Body of pancreas (tissue), 4 donors: ENCODE measurements at places on chromosomes 11 and 22.

- peak; percentile 64 for DNase-seq
These were observed 1.6 kb downstream of the NCAM1 start for GRCh38 chr11:112962579-112963367.

GRCh38 chr22:48306284-48306683 lies 1521.4 kb downstream of the BRD1 start:
- no peak for DNase-seq

- DNase-seq: no peak
These were observed 532.9 kb upstream of the B3GAT1 start for GRCh38 chr11:134944986-134945385.

- no peak for DNase-seq
These were observed 48.9 kb downstream of the FAR1 start for GRCh38 chr11:13717331-13717730.

- no peak for DNase-seq
These were observed 30.7 kb downstream of the BUD13 start for GRCh38 chr11:116742104-116742503.

- peak; percentile 5 for DNase-seq
These were observed 48.6 kb downstream of the ZNRF3 start for GRCh38 chr22:28931844-28932567.

GRCh38 chr22:39144101-39144767 lies 8.2 kb downstream of the CBX7 start:
- peak; percentile 40 for DNase-seq

GRCh38 chr11:1854132-1854948 lies 1.5 kb downstream of the LSP1 start:
- DNase-seq: no peak

GRCh38 chr11:43541993-43542392 lies 138.5 kb upstream of the HSD17B12 start:
- DNase-seq: no peak

DNA sequence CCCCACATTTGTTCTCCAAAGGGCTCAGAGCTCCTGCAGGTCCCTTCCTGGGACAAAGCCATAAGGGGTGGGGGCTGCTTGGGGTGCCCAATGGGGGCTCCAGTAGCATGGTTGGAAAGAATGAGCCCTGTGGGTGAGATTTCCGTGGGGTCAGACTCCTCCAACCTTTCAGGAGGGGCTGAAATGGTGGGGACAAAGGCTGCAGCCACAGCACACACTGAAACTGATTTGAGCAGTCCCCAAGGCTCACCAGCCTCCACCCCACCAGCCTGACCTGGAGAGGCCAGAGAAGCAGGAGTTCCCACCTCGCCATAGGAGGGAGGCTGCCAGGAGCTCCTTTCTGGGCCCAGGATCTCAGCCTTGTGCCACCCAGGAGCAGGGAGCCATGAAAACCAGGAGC lies 69.2 kb downstream of the MN1 start:
- DNase-seq: no peak

DNA sequence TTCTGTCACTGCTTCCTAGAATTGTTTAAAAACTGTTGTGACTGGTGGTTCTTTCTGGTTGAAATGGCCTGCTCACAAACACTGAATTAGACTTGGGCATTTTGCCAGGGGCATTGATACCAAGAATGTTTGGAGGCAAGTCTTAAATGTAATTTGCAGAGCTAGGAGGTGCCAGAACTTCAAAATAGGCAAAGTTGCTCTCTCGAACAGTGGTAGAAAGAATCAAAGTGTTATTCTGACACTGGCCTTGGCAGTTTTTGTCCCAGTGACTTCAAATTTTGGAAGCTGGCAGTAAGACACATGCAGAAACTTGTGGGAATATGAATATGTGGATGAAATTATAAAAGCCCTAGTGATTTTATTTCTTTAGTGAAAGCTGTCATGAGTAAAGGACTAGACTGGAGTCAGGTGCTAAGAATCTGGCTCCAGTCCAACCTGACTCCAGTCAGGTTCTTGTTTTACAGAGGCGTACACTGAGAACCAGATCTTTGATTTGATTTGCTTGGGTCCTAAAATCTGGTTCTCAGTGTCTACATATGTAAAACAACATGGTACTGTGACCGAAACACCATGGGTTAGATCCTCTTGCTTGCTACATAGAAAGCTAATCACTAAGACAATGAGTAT lies 20.9 kb downstream of the SVIP start:
- no peak for DNase-seq

- peak; percentile 65 for DNase-seq
These were observed 2.6 kb downstream of the CD44 start for GRCh38 chr11:35141571-35141971.

DNA sequence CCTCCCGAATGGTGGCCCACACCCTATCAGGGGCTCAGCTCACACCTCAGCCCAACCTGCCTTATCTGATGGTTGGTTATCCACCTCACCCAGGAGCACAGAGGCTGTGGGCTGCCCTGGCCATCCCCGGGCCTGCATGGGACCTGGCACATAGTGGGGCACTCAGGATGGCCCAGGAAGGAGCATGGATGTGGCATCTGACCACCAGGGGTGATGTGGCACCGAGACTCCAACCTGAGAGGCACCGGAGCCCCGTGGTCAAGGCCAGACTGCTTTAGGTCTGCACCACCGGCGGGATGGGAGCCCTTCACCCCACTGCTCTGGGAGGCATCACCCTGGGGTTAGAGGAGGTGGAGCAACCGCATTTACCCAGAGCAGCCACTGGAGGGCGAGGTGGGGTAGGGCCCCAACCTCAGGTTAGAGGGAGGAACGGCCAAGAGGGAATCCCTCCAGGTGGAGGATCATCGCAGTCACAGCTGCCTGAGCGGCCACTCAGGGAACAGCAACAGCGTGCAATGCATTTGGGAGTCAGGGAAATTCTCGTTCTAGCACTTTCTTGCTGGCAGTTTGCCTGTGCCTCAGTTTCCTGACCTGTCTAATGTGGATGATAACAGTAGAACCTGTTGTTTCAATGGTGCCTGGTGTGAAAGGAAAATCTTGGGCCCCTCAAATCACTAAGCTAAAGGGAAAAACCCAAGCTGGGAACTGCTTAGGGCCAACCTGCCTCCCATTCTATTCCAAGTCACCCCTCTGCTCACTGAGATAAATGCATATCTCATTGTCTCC lies 52.9 kb upstream of the CARS1 start:
- peak; percentile 48 for DNase-seq

DNA sequence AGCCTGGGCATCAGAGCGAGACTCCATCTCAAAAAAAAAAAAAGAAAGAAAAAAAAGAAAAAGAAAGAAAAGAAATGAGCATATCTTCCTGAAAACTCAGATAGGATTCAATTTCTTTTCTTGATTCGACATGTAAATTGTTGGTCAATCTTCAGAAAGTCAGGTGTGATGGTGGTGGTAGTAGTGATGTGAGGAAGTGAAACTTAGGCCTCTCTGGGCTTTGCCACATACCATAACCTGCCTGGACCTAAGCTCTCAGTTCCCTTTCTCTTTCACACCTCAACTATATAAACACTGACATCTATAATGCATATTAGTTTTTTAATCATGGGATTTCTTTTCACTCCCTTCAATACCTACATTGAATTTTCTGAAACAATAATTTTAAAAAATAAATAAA lies 98.0 kb upstream of the TBCEL start:
- no peak for DNase-seq

DNA sequence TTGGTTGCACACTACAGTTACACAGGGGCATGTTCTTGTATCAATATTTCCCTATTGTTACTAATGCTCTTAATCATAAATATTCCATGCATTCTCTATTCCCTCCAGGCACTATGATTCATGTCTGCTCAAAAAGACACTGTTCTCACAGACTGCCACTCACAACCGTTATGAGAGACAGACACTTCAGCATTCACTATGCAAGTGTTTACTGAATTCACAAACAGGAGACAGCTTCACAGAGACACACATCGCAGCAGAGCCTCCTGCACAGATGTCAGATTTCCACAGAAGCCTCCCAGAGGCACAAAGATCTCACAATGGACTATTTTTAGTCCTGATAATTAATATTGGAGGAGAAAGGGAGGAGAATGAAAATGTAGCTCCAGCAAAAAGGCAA lies 930.4 kb downstream of the OPCML start:
- DNase-seq: no peak

DNA sequence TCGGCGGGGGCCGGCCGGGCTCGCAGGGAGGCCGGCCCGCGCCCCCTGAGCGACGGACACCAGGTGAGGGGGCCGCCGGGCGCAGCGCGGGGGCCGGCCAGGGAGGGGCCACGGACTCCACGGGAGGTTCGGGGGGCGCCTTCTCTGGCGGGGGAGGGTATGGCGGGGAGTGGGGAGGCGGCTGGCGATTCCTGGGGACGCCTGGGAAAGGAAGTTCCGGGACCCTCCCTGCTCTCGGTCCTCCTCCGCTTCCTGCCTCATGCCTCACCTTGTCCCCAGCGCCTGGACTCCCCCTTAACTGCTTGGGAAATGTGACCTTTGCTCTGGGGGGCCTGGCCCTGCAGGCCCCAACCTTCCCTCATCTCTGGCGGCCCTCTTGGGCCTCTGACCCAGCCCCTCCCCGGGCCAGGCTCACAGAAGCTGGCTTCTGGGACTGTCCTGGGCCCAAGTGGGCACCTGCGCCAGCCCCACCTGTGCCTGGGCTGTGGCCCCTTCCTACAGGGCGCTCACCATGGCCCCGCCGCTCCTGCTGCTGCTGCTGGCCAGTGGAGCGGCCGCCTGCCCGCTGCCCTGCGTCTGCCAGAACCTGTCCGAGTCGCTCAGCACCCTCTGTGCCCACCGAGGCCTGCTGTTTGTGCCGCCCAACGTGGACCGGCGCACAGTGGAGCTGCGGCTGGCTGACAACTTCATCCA lies 516 bp downstream of the LRFN4 start:
- DNase-seq: no peak

DNA sequence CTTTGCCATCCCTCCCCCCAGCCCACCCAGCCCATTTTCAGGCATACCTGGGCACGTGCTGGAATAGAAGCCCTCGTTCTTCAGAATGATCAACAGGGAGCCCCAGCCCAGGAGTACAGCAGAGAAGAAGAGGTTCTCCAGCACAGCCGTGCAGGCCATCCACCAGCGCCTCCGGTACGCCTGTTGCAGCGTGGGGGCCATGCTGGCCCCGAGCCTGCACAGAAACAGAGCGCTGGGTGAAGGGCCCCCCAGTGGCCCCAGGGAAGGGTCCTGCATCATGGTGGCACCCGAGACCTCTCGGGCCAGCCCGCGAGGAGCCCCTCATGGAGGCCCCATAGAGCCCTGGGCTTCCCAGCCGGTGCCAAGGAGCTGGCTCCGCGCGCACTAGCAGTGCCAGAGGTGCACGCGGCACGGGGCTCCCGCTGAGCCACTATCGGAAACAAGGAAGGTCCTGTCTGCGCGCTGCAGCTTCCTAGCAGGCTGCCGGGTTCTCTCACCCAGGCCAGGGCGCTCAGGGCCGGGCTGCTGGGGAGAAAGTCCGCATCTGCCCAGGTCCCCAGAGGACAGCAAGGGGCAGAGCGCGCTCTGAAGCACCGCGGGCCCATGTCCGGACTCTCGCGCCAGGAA lies 1.5 kb downstream of the SLC43A1 start:
- peak; percentile 70 for DNase-seq

GRCh38 chr11:120883404-120884080 lies 140.4 kb upstream of the TBCEL start:
- no peak for DNase-seq

GRCh38 chr11:2576549-2576948 lies 123.2 kb downstream of the KCNQ1OT1 start:
- DNase-seq: peak; percentile 7

- DNase-seq: peak; percentile 13
These were observed 57.8 kb upstream of the ALDH3B2 start for GRCh38 chr11:67732045-67732787.

DNA sequence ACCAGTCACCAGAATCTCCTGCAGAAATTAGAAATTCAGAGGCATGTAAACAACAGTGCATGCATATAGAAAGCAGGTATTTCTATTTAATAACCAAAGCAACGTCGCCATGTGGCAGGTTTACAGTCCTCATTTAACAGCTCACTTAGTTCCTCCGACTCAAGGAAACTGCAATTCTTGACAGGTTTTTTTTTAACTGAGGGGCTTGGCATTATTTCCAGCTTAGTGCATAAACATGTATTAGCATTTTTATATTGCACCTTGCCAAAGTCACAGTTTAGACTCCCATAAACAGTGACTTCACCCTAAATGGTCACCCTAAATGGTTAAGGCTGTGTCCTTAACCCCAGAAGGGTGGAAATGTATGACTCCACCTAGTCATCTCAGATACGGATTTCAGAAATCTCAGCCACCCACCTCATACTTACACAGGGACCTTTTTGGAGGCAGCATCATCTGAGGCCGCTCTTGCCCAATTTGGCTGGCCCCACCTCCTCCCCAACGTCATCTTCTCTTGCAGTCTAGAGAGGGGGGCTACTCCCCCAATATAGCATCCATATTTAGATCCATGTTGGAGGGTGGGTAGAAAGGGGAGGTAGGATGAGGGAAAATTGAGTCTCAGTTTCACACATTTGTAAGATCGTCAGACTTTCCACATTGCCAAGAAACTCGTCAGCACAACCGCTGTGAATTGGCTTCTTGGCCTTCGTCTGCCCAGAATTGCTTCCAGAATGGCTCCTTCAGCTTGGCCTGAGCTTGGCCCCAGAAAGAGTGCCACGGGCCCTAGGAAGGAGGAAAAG lies 31.8 kb upstream of the SLC35C1 start:
- no peak for DNase-seq

DNA sequence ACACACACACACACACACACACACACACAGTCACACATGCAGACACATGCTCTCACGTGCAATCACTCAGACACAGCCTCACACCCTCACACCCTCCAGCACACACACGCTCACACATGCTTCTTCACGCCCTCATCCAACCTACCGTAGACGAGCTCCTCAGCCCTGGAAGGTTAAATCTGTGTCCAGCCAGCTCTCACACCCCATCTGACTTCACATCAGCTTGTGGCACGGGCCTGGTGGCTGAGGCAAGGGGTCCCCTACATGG lies 1.3 kb upstream of the SCUBE1 start:
- no peak for DNase-seq

- no peak for DNase-seq
These were observed 60.1 kb downstream of the ARFGAP3 start for GRCh38 chr22:42797011-42797410.

GRCh38 chr11:111540114-111540936 lies at the start of gene LAYN:
Gene LAYN, plus strand, starts transcription at chr11:111540720. Its CDS starts 124 bp downstream, at chr11:111540844.
- peak; percentile 13 for DNase-seq

DNA sequence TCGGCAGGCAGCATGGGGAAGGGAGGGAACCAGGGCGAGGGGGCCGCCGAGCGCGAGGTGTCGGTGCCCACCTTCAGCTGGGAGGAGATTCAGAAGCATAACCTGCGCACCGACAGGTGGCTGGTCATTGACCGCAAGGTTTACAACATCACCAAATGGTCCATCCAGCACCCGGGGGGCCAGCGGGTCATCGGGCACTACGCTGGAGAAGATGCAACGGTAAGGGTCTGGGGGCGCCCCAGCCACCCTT lies 204 bp downstream of the FADS2 start:
- no peak for DNase-seq
